ENCODE measurements at places on chromosomes 6 and 20.

GRCh38 chr6:161906571-161906970 lies 632.7 kb upstream of the AGPAT4 start:
- no peak for DNase-seq

DNA sequence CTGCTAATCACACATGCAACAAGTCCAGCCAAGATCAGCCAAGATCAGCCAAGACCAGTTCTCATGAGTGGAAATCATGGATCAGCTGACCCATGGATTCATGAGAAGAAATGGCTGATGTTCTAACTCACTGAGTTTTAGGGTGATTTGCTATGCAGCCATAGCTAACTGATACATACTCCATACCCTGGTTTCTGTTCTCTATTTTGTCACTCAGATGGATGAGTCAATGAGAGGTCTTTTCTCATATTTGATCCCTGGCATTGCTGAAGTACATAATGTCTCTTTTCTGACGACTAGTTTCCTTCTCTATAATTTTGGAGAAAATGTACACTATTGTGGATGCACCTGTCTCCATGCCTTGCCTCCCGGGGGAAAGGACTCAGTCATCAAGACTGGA lies 118.4 kb upstream of the LY86 start:
- DNase-seq: no peak

DNA sequence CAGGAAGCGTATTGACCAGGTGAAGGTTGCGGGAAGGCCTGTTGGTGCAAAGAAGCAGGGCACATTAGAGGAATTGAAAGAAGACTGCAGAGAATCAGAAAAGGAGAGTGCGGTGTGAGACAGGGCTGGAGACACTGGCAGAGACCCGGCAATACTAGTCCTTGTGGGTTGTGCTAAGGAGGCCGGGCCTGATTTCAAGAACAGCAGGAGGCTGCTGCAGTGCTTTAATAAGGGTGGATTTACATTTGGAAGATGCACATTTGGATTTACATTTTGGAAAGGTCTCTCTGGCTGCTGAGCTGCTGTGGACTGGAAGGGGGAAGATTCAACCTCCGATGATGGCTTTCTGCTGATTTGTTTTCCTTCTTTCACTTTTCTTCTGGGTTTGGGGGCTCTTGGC lies 167.8 kb downstream of the SLC24A3 start:
- DNase-seq: no peak

DNA sequence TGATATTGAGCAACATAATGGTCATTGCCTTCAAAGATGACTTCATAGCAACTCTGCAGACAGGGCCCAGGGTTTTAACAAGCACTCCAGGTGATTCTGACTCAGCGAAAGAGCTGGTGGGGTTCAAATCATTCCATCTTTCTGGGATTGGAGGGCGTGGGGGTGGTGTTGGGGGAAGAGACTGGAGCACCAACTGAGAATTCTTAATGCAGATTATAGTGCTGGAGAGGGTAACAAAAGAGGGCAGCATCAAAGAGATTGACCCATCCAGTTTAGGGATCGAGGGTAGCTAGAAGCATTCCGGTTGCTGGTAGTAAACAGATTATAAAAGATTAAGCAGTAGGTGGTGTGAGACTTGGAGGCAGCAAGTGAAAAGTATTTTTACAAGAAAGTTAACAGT lies 15.9 kb downstream of the PFDN4 start:
- DNase-seq: no peak

DNA sequence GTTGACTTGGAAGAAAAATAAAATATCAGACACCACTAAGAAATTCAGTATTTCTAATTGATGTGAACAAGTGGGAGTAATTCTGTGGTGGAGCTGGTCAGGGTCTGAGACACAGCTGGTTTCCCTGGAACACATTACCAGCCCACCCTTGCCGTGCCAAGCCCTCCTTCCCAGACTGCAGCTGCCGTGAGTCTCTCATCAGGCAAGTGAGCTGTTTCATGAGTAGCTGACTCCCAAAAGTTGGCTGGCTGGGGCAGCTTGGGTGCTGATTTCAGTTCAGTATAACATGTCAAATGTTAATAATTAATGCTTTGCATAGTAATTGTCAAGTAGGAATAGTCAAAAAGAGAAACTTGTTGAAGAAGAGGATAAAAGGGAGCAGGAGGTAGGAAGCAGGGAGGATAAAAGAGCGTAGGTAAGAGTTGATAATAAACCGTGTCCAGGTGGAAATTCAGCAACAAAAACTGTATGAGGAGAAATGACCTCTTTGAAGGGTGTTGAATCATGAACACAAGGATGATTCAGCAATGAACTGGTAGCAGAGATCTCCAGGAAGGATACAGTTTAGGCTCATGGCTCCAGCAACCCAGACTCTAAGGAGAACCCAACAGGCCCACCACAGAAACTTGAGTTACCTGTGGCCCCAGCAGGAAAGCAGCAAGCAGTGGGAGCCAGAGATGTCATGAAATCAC lies 110.9 kb upstream of the SSTR4 start:
- DNase-seq: no peak
